NB4 (cell line): ENCODE measurements at places on chromosomes 7 and 10.

GRCh38 chr10:35552650-35553342 lies 52.3 kb upstream of the GJD4 start:
- DNase-seq, result no peak

DNA sequence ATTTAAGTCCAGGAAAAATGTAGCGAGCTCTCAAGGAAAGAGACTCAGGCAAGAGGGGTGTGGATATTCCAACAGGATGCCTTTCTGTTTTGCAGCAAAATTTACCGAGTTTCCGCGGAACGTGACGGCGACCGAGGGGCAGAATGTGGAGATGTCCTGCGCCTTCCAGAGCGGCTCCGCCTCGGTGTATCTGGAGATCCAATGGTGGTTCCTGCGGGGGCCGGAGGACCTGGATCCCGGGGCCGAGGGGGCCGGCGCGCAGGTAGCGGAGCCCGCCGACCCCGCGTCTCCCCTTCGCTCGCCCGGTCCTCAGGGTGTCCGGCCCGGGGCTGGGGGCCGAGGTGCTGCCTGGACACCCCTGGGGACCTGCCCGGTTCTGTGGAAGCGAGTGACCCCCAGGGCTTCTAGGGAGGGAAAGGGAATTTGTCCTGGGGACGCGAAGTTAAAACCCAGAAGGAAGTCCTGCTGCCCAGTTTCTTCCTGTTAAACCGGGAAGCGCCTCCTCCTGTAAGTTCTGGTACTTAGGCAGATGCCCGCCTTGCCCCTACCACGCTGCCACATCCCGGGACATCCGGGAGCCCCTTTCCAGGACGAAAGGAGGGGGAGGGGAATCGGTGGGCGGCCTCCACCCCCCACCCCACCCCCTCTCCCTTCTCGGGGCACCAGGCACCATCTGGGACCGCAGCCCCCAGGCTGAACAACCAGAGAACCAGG lies 2.5 kb downstream of the VSTM2A start:
- no peak for DNase-seq

- peak; percentile 42 for DNase-seq
Observed at GRCh38 chr7:23431702-23432199, 38.5 kb downstream of the IGF2BP3 start.

GRCh38 chr10:35561715-35562114 lies 43.4 kb upstream of the GJD4 start:
- DNase-seq, result no peak

GRCh38 chr10:31524460-31524859 lies 205.4 kb downstream of the ZEB1 start:
- DNase-seq, result no peak

DNA sequence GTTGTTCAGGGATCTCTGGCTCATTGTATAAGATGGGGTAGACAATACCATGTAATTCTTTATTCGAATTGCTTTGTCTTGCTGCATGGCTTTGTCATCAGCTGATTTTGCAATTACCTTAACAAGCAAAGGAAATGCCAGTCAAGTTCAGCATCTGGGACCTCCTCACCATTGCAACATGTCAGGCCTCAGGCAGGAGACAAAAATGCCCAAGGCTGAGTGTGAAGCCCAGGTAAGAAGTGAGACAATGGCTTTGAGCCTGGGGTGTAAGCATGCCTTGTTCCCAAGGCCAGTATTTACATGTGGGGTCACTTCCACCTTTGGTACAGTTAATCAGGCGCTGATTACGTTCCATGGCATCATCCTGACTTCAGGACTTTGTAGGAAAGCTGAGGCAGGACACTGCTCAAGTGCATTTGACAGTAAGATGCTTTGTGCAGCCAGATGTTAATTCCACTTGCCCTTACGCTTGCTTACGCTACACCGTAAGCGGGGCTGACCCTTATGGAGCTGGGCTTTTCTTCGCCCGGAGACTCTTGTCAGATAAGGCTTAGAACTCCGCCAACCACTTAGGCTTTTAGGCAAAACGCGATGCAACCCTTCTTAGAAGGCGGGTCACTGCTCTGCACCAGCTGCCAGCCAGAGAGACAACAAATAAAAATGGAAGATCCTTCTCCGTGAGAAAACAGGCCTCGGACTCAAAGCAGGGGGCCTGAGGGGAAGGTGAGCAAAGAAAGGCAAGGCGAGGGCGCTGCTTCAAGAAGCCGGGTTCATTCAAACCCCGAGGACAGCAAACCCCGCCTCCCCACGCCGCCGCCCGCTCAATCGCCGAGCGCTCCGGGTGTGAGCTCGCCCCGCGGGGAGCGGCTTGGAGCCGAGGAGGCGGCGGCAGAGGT lies 1.3 kb upstream of the SP4 start:
- peak; percentile 78 for DNase-seq

DNA sequence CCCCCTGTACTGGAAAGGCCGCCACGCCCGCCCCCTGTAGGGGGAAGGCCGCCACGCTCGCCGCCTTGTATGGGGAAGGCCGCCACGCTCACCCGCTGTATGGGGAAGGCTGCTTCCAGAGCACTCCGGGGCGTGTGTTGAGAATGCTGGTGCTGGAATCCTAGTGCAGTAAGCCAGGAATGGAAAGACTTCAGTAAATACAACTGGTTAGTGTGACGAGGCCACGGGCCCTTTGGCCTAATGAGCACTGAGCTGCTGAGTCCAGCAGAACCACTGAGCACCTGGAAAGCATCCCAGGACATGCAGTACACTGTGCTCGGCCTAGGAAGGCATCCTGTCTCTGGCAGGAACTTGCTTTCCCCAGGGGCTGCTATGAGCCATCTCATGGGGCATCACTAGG lies 398.9 kb downstream of the PTPRN2 start:
- DNase-seq, result no peak

DNA sequence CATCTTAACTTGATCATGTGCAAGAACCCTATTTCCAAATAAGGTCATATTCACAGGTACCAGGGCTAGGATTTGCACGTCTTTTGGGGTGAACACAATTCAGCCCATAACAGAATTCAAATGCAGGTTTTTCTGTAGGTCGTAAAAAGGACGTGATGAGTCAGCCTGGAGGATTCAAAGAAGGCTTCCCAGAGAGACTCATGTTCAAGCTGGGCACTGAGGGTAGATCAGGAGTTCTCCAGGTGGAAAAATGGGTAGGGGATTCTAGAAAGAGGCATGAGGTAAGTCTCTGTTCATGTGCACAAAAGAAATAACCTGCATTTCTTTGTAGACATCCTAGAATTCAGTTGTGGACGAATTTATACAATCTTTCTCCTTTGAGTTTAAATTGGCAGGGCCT lies 160.4 kb downstream of the RPS24 start:
- no peak for DNase-seq

GRCh38 chr10:4538016-4538415 lies 288.0 kb upstream of the AKR1E2 start:
- no peak for DNase-seq

- DNase-seq, result no peak
Observed at GRCh38 chr7:91193141-91193540, 71.1 kb upstream of the FZD1 start.

GRCh38 chr7:138161600-138162081 lies 85.4 kb downstream of the AKR1D1 start:
- peak; percentile 91 for DNase-seq

- no peak for DNase-seq
Observed at GRCh38 chr10:130461631-130462030, 325.4 kb downstream of the GLRX3 start.

- DNase-seq, result no peak
Observed at GRCh38 chr7:152568972-152569371, 107.0 kb downstream of the XRCC2 start.

- DNase-seq, result peak; percentile 88
Observed at GRCh38 chr7:150955519-150956394, 22.4 kb downstream of the KCNH2 start.

- no peak for DNase-seq
Observed at GRCh38 chr7:135939261-135939812, 37.8 kb downstream of the MTPN start.

GRCh38 chr10:23015021-23015707 lies 80.2 kb upstream of the MSRB2 start:
- no peak for DNase-seq

- DNase-seq, result no peak
Observed at GRCh38 chr7:102093599-102094315, 192.9 kb upstream of the SH2B2 start.

GRCh38 chr10:8060010-8060703 lies 5.7 kb downstream of the GATA3 start:
- peak; percentile 40 for DNase-seq

DNA sequence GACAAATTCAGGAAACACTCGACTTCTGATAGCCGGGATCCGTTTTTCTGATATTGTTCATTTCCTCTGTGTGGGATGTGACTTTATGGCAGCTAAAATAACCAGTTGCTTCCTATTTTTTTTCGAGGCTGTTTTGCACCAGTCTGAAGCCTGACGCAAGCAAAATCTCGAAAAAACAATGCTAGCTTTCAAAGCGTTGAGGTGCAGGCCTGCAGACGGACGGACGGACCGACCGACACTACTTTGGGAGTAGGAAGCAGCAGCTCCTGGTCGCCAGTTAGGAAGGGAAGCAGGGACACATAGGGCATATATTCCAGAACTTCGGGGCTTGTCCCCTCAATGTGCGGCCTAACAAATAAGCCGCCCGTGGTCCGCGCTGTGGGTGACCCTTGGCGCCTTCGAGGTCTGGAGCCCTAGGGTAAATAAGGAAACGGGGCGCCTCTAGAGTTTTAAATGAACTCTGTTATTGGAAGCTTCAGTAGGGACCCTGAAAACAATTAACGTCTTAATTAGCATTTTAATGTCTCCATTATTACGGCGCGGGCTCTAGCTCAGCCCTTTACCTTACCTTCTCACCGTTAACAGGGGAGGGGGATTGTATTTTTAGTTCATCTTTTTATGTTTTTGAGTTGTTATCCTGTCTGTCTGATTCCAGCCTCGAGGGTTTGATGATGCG lies 1.3 kb downstream of the HHEX start:
- no peak for DNase-seq

DNA sequence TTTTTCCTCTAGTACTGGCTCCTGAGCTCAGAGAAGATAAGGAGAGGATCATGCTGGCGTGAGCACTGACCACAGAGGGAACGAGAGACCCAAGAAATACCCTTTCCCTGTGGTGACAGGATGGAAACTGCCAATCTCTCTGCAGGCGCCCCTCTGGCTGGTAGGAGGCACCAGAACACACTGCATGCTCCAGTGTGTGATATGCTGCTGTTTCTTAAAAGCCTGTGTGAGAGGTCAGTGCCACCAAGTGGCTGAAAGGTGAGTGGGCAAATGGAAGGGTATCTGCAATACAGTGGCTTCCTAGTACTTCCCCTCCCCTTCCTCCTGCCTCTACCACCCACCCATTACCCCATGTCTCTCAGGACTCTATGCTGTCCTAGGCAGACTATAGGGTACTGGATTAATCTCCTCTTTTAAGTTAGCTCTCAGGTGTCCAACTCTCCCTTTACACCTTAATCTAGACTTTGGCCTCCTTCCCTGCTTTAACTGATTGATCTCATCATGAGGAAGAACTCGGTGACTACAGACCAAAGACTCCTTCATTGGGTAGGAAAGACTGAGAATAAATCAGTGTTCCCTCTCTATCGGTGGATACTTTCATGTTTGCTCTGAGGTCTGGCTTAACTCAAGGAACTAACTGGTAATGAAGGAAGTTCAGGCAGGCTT lies 283.6 kb downstream of the ADRA2A start:
- DNase-seq, result peak; percentile 66

DNA sequence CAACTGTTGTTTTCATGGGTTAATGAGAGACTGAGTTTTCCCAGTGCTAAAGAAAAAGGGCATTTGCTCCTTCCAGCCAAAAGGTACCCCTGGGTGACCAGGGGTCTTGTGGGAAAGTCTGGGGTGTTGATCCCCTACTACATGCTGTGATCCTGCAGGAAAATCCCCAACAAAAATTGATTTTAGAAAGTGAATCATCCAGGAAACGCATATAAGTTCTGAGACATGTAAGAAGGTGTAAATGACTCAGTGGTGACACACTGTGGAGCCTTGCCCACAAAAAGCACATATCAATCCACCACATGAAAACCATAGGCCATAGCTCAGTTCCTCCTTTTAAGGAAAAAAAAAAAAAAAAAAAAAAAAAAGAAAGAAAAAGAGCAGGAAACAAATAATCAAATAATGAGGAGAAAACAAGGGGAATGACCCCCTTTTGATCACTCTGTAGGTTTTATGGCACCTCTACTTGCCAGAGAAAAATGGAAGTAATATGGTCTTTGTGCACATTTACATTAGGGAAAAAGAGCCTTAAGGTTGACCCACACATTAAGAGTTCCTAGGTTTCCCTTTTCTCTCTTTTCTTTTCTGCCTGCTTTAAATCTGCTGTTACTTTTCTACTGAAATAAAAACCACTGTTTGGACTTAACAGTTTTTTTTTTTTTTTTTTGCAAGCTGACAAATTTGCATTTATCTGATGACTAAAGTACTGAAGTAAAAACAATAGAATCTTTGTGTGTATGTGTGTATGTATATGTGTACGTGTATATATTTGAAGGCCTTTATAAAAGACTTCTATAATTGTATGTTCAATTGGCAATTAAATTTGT lies 386.0 kb downstream of the KIF20B start:
- peak; percentile 62 for DNase-seq

DNA sequence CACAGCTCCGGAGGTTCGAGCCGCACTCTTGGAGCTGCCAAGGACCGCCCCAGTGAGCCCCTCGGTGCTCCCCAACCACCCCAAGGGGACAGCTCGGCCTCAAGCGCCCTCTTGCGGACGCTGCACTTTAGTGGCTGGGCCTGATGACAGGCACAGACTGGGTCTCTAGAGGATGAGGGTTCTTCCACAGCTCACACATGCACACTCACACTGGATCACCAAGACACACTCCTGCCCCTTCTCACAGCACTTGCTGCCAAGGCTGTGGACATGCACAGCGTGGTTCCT lies 2.1 kb downstream of the RET start:
- DNase-seq, result peak; percentile 86

GRCh38 chr10:122047560-122047959 lies 58.6 kb downstream of the TACC2 start:
- DNase-seq, result no peak

DNA sequence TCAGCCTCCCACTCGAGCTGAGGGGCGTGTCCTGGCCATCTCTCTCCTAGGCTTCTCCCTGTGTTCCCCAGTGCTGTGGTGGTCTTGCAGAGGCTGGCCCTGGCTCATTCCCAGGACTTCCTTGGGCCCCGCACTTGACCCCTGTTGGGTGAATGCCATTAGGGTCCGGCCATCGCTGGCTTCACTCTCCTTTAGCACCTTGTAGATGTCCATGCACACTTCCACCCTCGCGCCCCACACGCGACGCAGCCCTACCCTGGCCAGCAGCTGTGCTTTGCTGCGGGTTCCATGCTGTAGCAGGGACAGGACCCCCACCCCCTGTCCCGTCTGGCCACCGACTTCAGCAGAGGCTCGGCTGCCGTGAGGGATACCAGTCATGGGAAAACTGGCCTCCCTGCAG lies 46.3 kb downstream of the PITRM1 start:
- DNase-seq, result no peak

GRCh38 chr7:106476751-106477150 lies 184.2 kb downstream of the CCDC71L start:
- DNase-seq, result no peak

DNA sequence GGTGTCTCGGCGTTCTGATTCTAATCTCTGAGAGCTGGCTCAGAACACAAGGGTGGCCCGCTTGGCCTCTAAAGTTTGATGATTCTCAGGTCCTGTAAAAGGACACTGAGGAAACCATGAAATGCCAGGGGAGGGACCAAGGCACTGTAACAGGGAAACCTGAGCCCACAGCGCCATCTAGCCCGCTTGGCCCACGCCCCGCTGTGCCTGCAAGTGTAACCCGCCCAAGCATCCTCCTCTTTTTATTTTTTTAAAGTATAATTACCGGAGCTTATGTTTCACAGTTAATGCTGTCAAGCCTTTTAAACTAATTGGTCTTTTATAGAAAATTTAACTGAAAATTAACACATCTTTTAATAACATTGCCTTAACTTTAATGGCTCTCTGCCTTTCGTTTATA lies 734.7 kb downstream of the KCNMA1 start:
- DNase-seq, result peak; percentile 54
